ENCODE measurements at places on chromosomes 4 and X. TPM values are rescaled to one million over a fixed set of nuclear protein-coding genes. Genes with fewer than 3 reads are reported as not detected.

GRCh38 chrX:44092778-44093177, 119.6 kb upstream of the NDP start:
- no peak for DNase-seq
- H3K27ac ChIP-seq = no peak overlapping the region
- no peak overlapping the region for H3K4me3 ChIP-seq

Gene ZAR1
- not detected for total RNA-seq

Gene XAGE1A
- total RNA-seq = not detected

DNA sequence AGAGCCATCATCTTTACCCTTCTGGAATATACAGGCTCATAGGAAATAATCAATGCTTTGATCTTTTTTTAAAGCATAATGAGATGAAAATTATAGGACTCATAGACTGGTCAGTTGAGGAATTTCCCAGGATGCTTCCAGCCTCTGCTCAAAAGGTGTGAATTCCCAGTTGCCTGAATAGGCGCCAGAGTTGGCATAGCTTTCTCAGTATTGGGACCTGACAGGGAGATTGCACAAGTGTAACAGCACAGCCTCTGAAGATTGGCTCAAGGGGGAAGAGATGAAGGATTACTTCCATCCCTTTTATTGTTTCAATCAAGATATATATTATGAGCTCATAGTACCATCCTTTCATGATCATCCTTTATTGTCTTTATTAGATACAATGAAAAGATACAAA, 17.9 kb downstream of the TET2 start:
- no peak overlapping the region for H3K27ac ChIP-seq
- no peaks in the 10 kb centered on the region for H3K36me3 ChIP-seq
- no peak overlapping the region for H3K4me3 ChIP-seq
- H3K27me3 ChIP-seq = no peaks in the 10 kb centered on the region
- peaks cover 17% of the 10 kb centered on the region for H3K4me1 ChIP-seq

DNA sequence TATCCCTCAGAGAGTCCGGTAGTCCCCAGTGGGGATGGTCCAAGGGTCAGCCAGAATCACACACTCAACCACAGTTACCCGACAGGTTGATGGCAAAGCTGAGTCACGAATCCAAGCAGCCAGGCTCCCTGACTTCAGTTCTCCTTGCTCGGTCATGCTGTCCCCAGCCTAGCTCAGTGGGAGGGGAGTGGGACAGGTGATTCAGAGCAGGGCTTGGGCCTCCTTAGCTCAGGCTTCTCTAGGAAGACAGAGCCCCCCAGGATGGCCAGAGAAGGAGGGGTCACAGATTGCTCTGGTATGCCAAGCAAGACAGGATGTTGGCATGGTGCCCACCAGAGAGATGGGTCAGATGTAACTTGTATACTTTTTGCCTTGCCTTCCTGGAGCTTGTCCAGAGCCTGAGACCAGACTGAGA, 66.5 kb downstream of the EFNB1 start:
- peak overlapping the region; percentile 76 for H3K27ac ChIP-seq
- H3K4me1 ChIP-seq = peaks cover 40% of the 10 kb centered on the region
- no peaks in the 10 kb centered on the region for H3K36me3 ChIP-seq
- no peaks in the 10 kb centered on the region for H3K27me3 ChIP-seq

Gene BRCC3
- 10.9 TPM for total RNA-seq

- no peaks in the 10 kb centered on the region for H3K36me3 ChIP-seq
- H3K4me3 ChIP-seq = no peak overlapping the region
- H3K27me3 ChIP-seq = no peaks in the 10 kb centered on the region
Observed at GRCh38 chrX:149758068-149758714, 15.7 kb upstream of the HSFX1 start.

DNA sequence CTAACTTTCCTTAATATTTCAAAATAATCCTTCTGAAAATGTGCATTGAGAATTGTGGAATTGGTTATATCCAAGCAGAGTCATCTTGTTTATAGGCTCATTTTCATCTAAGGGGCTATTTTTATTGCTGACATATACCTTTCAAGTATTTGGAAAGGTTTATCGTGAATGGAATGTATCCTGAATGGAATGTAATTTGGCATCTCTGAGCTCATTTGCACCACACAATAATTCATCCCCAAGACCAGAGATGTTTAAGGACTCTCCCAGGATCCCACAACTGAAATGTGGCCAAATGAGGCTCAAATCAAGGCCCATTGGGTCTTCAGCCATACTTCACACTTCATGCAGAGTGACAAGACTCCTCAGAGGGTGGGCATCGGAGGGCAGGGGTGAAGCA, 7.5 kb upstream of the SETD7 start:
- no peaks in the 10 kb centered on the region for H3K27me3 ChIP-seq
- peak; percentile 72 for DNase-seq
- H3K4me1 ChIP-seq = peaks cover 12% of the 10 kb centered on the region
- no peaks in the 10 kb centered on the region for H3K36me3 ChIP-seq
- no peak overlapping the region for H3K27ac ChIP-seq
- no peak overlapping the region for H3K4me3 ChIP-seq

DNA sequence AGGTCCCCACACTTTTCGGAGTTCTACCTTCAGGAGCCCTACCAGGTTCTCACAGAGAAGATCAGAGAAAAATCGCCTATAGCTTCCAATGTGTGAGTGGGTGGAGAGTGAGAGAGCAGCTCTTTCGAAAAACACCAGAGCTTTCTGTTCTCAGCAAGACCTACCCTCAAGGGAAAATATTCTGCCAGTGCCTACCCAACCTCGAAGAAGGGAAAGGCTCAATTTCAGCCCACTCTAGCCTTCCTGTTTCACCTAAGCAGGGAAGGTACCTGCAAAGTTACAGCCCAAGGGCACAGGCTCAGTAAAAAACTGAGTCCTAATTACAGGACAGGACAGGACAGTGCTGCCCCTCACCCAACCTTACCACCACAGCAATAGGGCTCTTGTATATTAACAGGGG, 104.0 kb upstream of the WDR17 start:
- no peak overlapping the region for H3K27ac ChIP-seq
- H3K27me3 ChIP-seq = no peaks in the 10 kb centered on the region
- no peaks in the 10 kb centered on the region for H3K36me3 ChIP-seq
- H3K4me1 ChIP-seq = peaks cover 9% of the 10 kb centered on the region

Measured in esophagus muscularis mucosa (tissue), 4 donors.